ENCODE measurements at places on chromosomes 12 and 14.

- DNase-seq, result no peak
These were observed 229.9 kb upstream of the HMGA2 start for GRCh38 chr12:65594409-65594808.

- DNase-seq, result no peak
These were observed 29.8 kb upstream of the RAP1B start for GRCh38 chr12:68580911-68581310.

DNA sequence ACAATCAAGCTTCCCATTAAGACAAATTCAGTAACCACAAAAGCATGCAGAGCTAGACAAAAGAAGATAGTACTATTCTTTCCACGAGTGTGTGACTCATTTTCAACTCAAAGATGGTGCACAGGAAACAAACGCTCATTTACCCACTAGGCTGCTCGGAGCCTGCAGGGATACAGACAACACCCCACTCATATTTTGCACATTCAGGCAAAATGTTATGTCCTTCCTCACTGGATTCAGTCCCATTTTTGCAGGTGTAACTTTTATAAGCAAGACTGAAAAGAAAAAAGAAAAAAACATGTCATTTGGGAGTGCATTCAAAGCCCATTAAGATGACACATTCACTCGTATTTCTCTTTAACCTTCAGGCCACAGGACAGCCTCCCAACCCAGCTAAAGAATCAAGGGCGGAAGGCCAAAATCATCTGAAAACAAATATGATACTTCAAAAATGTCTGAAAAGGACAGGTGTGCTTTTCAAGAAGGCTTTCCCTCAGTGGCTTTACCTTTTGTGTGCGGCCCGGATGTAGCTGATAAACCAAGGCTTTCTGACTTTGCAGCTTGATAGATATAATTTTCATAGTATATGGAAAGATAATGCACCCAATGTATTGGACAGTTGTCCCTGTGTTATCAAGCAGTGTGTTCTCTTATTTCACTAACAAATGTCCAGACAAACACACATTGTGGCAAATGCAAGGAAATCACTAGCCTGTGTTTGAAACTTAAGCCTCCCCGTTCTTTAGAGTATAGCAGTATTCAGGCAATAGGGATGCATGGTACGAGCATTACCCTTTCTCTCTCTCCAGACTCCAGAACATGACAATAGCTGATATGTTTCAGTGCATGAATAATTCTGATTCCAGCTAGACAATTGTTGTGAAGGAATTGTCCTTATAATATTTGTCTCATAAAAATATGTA is 147.8 kb upstream of the KRR1 start:
- peak; percentile 24 for DNase-seq

DNA sequence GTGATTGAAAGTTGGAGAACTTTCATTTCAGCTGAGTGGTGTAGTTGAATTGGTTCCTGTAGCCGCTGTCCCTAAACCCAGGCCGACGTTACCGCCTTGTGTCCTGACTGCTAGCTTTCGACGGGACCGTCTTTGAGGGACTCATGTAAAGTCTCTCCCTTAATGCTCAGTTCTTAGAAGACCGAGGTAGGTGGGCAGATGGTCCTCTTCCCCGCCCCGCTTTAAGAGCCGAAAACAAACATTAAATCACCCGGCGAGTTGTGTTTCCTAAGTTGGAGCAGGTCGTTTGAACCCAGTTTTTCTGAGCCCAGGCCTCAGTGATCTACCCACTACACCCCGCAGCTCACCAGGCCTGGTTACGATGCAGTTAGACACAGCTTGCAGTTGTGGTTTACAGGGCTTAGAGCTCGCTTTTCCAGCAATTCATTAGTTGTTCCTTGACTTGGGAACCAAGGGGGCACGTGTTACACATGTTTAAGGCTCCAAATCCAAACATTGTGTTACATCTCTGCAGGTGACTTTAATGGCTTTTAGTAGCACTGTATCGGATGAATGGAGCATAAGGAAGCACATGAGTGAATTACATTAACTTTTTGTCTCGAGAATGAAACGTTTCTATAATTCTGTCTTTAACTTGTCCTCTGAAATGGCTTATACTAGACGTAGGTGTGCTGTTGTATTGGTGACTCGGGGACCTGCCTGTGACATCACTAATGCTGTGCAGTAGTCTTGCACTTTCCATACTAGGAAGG is 790 bp downstream of the NEDD1 start:
- DNase-seq, result peak; percentile 3

- peak; percentile 16 for DNase-seq
These were observed 155.5 kb upstream of the CCND2 start for GRCh38 chr12:4118017-4118510.

GRCh38 chr14:51602310-51602709 is 49.4 kb upstream of the FRMD6 start:
- DNase-seq, result no peak

- no peak for DNase-seq
These were observed 23.1 kb downstream of the GARIN6 start for GRCh38 chr12:99670635-99671034.

- DNase-seq, result peak; percentile 46
These were observed 23.6 kb upstream of the KCNH3 start for GRCh38 chr12:49515266-49515665.

- no peak for DNase-seq
These were observed 176.9 kb upstream of the HIF1A start for GRCh38 chr14:61518403-61518802.

DNA sequence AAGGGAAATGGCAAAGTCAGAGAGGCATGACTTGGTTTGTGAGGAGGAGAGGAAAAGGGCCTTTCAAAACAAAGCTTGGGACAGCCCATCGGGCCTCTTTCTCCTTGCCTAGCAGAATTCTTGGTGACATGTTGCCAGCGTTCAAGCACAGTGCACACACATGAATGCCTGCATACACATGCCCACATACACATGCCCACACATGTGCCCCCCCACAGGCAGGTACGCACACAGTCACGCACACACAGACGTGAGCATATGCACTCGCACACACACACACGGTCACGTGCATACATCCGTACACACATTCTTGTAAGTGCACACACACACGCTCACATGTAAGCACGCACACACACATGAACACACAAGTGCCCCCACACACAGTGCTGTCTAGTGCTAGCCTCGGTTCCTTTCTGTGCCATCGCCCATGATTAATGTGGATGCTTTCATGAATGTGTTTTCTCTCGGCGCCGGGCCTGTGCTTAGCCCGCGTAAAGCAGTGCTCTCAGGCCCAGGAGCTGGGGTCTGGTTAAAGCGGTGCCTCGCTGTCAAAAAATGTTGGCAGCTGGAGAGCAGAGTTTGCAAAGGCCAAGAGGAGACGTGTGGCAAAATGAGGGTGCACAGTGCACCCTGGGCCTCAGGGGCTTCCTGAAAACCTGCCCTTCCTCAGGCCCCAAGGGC is 328.8 kb upstream of the DIO3 start:
- no peak for DNase-seq

- no peak for DNase-seq
These were observed 52.1 kb upstream of the PPFIA2 start for GRCh38 chr12:81811061-81811777.

GRCh38 chr12:4006743-4007142 is 133.5 kb upstream of the PARP11 start:
- DNase-seq, result no peak

DNA sequence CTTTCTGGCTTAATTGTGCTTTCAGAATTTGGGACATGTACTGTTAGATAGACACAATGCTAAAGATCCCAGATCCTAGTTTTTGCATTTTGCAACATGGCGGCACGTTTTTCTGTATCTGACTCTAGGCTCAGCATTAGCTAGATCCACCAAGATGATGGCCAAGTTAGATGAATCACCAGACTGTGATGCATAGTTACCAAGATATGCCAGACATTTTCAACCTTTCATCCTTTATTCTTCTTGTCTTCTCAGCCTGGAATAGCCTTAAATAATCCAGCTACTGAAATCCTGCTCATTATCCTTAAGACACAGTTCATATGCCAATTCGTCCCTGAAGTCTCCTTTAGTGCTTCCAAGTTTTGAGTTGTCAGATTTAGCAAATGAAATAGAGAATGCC is 144.9 kb upstream of the CRY1 start:
- DNase-seq, result no peak

- DNase-seq, result no peak
These were observed 157.4 kb downstream of the LRRK2 start for GRCh38 chr12:40382217-40382616.

DNA sequence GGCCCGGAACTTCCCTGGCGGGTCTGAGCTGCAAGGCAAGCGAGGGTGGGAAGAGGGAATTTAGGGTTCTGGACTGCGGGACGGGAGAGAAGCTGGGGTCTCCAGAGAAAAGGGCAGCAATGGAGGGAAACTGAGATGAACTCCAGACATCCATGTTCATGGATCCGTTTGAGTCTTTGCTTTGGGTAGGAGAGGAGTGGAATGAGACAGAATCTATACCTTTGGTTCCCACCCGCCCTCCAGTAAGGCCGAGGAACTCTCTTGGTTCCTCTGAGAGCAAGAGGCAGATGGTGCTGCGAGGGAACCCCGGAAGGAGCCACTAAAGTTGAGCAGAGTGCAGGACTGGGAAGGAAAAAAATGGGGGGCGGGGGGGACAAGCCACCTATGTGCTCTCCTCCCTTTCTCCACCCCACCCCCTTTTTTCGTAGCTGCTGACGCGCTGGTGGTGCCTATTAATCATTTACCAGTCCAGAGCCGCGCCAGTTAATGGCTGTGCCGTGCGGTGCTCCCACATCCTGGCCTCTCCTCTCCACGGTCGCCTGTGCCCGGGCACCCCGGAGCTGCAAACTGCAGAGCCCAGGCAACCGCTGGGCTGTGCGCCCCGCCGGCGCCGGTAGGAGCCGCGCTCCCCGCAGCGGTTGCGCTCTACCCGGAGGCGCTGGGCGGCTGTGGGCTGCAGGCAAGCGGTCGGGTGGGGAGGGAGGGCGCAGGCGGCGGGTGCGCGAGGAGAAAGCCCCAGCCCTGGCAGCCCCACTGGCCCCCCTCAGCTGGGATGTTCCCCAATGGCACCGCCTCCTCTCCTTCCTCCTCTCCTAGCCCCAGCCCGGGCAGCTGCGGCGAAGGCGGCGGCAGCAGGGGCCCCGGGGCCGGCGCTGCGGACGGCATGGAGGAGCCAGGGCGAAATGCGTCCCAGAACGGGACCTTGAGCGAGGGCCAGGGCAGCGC is 1.2 kb downstream of the SSTR1 start:
- no peak for DNase-seq

GRCh38 chr14:103561381-103562178 is 877 bp downstream of the BAG5 start:
- no peak for DNase-seq

DNA sequence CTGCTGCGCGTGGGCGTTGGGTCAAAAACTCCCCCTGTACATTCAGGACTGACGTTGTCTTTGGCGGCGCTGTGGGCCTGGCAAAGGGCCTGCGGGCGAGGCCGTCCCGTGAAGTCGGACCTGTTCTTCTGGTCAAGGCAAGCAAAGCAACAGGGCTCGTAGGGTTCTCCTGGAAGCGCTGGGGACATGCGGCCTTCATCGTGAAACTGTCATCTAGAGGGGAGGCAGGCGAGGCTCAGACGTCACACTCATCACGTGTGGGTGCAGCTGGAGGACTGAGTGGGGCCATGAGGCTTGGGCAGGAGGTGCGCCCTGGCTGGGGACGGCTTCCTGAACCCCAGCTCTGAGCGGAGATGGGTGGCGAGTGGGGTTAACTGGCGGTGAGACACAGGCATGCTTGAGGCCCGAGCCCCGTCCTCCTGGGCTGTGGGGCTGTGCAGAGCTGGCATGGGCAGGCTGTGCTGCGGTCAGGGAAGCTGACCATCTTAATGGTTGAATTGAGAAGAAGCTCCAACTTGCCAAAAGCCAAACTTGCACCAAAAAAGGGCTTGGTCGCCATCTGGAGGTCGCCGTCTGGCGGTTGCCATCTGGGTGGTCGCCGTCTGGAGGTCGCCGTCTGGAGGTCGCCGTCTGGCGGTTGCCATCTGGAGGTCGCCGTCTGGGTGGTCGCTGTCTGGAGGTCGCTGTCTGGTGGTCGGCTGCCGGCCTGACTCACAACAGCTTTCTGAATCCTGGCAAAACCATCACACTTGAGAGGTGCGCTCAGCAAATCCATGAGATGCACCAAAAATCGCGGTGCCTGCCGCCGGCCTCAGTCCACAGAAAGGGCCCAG is 66.2 kb downstream of the NOC4L start:
- DNase-seq, result no peak

GRCh38 chr12:68349220-68349621 is 17.1 kb upstream of the MDM1 start:
- no peak for DNase-seq

DNA sequence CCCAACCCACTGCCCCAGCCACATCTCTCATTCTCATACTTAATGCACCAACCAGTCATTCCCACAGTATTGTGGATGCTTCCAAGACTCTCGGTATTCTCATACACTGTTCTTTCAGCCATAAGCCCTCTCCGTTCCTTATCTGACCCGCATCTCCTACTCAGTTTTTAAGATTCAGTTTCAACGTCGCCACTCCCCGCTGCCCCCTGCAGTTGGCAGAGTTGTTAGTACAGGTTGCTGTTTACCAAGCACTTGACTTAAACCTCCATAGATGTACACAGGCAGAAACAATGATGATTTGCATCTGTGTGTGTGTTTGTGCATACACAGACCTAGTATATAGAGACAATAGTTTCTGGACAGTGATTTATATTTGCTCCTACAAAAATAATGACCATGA is 40.2 kb downstream of the PAH start:
- no peak for DNase-seq

DNA sequence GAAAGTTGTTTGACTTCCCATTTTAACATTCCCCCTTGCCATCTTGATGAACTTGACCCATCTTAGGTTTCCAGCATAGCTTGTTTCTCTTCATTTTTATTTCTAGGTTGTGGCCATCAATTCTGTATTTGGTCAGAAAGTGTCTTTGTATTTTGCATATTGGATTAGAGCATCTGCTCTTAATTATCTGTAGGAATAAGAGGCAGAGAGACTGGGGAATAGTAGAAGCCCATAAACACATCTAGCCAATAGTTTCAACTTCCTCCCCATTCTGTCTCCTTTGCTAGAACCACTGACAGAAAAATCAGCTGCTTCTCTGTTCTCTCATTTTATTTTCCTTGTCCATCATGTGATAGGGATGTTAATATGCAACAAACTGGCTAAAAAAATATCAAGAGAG is 8.2 kb downstream of the SOCS2 start:
- no peak for DNase-seq

DNA sequence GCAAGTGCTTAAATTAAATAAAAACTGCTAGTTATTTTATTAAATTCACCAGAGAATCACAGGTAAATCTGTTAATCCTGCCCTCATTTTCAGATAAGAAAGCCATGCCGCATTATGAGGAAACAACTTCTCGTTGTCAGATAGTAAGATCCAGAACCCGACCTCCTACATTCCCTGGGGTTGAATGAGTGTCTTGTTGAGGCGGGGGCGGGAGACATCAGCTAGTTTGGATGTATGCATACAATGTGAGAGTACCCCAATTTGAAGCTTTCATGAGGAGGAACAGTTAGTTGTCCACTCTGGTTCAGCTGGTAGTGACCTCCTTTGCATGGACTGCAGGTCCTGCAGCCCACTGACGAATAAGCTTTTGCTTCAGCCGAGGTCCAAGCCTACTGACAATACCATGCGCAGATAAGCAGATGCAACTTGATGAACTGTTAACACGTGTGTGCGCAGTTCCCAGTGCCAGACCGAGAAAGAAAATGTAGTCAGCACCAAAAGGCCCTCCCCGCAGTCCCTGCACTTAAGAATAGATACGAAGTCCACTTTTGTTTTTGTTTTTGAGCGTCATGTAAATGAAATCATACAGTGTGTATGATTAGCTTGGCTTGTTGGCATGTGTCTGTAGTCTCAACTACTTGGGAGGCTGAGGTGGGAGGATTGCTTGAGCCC is 34.9 kb downstream of the EVL start:
- no peak for DNase-seq

GRCh38 chr12:58766513-58766870 is 153.8 kb downstream of the LRIG3 start:
- DNase-seq, result no peak

Data from fibroblast of the conjunctiva (primary cell).